Stimulated activated CD4-positive, alpha-beta T cell treated with anti-CD3 and anti-CD28 coated beads, TNF-alpha, amount 100 ng/mL, for 24 hours (primary cell): ENCODE measurements at places on chromosomes 1 and 21.

DNA sequence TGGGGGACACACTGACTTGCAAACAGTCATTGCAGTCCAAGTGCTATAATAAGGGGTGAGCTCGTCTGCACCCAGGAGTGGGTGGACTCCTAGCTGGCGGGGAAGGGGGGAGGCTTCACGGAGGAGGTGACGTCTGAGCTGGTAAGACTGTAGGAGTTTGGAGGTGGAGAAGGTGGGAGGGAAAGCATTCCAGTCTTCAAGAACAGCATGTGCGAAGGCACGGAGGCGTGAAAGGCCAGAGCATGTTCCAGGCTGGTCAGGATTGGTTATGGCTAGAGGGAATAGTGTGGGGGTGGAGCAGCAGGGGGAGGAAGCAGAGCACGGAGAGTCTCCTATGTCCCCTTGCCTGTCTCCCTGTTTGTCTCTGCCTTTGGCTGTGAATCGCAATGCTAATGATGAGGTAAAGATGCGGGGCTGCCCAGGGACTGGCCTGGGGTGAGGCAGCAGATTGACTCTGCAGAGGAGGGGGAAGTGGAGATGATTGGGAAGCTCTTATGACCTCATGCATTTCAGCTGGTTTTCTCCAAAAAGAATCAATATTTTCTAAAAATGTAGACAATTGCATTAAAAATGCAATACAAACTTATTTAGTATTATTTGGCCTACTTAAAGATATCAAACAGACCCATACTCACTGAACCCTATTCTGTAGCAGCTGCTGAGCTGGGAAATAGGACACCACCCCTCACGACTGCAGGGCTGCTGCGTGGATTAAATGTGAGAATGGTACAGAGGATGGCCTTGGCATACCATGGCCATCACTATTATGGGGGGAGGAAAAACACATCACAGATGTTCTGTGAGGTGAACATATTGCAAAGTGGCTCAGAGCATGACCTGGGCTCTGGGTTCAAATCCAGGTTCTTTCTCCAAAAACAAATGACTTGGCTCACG lies 2.6 kb upstream of the ZNF436 start:
- no peak for DNase-seq

GRCh38 chr1:47523835-47524215 lies 86.0 kb downstream of the FOXD2 start:
- DNase-seq = no peak

GRCh38 chr1:161954466-161954865 lies 69.2 kb downstream of the OLFML2B start:
- DNase-seq = no peak

DNA sequence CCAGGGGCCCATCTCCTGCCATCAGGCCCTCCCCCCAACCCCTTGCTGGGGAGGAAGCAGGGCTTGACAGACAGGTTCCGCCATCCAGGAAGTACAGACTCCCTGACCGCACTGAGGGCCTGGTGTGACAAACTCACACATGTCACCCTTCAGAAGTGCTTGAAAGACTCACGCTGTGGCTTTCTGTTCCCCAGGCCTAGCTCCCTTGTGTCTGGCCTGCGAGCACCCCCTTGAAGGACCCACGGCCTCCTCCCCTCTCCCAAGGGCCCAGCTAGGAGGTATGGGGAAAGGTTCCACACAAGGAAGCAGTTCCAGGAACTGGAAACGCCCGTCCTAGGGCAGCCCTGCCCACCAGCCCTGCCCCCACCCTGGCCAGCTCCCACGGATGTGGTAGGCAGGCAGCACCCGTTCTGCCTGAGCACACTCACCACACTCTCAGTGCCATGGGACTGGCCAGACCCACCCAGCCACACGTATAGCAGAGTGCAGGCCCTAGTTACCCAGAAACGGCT lies 26.7 kb downstream of the SLC2A1 start:
- DNase-seq = no peak

DNA sequence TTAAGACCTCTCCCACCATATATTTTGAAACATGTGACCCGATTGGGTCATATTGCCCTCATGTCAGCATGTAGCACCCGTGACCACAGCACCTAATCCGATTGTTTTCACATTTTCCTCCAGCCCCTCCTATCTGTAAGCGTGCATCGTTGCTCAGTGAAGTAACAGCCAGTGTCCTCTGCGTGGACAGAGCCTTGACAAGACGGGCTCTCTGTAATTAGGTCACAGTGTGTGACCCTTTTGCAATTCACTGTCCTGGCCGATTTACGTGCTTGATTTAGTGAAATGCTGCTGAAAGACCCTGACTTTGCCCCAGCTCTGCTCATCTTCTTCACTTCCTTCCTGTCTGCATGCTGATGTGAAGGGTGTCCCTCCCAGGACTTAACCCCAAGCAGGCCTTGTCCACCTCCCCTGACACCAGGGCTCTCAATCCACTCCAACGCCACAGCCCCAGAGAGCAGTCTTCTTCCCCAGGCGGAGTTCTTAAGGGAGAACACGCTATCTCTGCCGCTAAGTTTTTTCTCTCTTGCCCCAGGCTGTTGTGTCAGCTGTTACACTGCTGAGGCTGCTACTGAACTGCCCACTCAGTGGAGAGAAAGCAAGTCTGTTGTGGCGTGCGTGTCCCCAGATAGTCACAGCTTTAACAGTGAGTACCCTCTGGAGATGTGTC lies 19.4 kb downstream of the URB2 start:
- DNase-seq = no peak

DNA sequence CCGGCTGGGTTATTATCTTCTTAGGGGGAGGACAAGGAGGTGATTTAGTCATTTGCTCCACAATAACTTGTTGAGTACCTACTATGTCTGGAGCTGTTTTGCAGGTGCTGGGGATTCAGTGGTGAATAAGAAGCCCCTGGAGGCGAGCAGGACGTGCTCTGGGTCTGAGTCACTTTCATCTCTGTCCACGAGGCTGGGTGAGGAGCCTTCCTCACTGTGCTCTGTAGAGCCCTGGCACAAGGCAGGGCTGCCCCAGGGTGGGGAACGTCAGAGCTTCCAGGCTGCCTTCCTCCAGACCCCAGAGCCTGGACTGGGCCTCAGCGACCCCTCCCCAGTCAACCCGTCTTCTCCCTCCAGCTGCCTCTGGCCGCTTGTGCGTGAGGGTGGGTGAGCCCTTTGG lies 2.5 kb upstream of the PADI6 start:
- no peak for DNase-seq

- no peak for DNase-seq
These were observed 14.8 kb upstream of the GBP5 start for GRCh38 chr1:89287181-89288050.

DNA sequence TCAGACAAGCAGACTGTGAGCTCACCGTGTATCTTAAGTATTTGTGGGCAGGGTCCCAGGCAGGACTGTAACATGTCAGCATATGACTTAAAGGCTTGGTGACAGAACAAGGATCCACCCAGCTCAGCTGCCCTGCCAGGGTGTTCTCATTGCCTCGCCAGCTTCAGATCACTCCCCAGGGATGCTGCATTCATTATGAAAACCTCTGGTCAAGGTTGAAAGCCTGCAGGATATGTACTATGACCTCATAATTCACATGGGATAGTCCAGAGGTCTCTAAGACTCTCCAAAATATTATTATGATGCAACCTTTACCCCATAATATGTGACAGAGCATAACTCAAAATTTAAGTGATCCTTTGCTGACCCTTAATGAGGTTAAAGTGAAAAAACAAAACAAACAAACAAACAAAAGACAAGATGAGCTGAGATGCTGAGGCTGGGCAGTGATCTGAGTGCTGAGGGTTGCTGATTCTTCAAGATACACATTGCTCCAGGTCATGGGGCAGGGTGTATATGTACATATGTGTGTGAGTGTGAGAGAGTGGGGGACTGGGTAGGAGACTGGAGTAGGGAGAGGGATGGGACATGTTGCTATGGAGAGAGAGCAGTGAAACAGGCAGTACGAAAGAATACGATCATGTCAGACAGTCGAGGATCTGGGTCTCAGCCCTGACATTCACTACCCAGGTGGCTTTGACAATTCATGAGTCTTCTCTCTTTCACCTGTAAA lies 98.8 kb upstream of the DUSP10 start:
- DNase-seq = no peak

GRCh38 chr1:12692967-12693782 lies 22.7 kb upstream of the AADACL3 start:
- DNase-seq = no peak

GRCh38 chr1:58670181-58670580 lies 29.7 kb downstream of the MYSM1 start:
- DNase-seq = no peak

DNA sequence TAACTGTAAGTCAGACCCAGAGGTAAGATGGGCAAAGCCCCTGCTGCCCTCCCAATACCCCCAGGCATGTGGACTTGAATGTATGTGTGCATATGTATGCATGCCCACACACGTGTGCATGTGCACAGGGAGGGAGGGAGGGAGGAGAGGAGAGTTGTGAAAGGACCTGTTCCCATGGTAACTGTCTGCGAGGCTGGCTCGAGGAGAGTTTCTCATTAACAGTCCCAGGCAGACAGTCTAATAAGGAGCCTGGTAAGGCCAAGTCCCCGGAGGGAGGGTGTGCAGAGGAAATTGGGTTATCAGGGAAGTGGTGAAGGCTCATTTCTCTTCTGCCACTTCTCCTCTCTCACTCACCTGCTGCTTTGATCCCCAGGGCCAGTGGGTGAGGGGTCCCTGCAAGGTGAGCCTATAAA lies 74.9 kb downstream of the NFASC start:
- DNase-seq = no peak
